ENCODE measurements at places on chromosomes 13 and 19. TPM values are rescaled to one million over a fixed set of nuclear protein-coding genes. Genes with fewer than 3 reads are reported as not detected.

The SYNGR4 gene
- total RNA-seq = 3.3 TPM

The CRX gene
- not detected for total RNA-seq

The ICAM5 gene
- 0.61 TPM for total RNA-seq

The TNFSF13B gene
- total RNA-seq = not detected

The CEACAM1 gene
- total RNA-seq = 1.8 TPM

Data from A549 treated with CpdA at 1 μM for 4 hours (cell line).